ENCODE measurements at places on chromosomes 1 and 21.

DNA sequence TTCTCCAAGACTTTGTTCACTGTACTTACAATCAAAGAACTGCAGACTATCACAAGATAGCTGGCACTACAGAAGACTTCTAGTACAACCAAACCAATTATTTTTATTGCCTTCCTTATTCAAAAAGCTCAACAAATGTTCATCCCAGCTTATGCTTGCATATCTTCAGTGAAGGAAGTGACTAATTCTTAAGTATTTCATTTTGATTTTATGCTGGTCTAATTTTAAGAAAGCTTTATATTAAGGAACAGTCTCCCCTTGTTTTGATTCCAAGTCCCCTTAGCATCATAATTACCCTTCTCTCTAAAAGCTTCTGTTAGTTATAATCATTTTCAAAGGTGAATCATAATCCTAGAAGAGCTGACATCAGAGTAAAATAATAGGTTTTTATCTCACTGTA is 132.9 kb downstream of the LRRIQ3 start:
- DNase-seq: no peak

GRCh38 chr21:27094184-27094948 is 127.5 kb upstream of the ADAMTS5 start:
- DNase-seq: no peak

GRCh38 chr1:39381839-39382238 is 109.6 kb upstream of the BMP8A start:
- DNase-seq: no peak

GRCh38 chr1:53393325-53393792 is 65.5 kb upstream of the LRP8 start:
- DNase-seq: peak; percentile 62

DNA sequence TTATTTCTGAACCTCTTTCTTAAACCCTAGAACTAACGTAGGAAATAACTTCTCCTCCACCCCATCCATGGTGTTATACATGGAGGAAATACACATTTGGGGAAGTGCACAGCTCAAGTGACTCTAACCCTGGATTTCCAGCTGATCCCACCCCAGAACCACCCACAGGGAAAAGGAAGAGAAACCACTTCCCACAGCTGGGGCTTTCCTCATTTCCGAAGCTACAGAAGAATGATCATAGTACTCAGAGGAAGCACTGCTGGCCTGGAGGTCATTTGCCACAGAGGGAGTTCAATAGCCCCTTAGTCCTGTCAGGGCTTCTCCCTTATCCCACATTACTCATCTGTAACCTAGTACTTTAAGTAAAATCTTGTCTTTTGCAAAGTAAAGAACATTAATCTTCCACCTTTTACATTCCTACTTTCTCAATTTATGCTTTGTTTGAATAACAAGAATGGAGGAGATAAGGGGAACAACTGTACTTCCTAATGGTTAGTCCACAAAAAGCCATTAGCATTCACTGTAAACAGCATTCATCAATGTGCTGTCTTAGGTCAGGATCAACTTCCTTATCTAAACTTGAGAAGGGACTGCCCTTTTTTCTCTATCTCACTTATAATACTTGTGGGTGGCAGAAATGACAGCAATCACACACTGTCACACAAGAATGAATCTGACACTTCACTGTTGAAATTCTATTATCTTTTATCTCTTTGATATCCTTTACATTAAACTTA is 63.0 kb upstream of the RGS1 start:
- DNase-seq: no peak

- DNase-seq: no peak
Measured at GRCh38 chr1:233248014-233248413, 47.5 kb downstream of the PCNX2 start.

Measured in hematopoietic multipotent progenitor cell treated with erythropoietin and hydrocortisone succinate and interleukin-3 and kit ligand, for 8 days (in vitro differentiated cells).